Kidney capillary endothelial cell (primary cell): ENCODE measurements at places on chromosomes 3 and 15.

DNA sequence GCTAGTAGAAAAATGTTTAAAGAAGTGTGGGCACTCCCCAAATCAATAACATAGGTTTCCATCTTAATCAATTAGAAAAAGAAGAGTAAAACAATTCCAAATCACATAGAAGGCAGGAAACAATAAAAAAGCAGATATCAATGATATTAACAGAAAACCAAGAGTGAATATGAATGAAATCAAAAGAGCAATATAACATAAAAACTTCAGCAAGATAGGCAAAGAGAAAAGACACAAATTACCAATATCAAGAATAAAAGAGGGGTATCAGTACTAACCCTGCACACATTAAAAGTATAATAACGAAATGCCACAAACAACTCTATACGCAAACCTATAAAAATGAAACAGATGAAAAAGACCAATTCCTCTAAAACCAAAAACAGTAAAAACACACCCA, 19.6 kb downstream of the DMXL2 start:
- DNase-seq: no peak

- no peak for DNase-seq
Measured at GRCh38 chr15:51198701-51199232, 104.1 kb upstream of the TNFAIP8L3 start.

GRCh38 chr3:192005989-192006388, 545.0 kb downstream of the PYDC2 start:
- no peak for DNase-seq

- DNase-seq: no peak
Measured at GRCh38 chr3:142796823-142797222, 73.0 kb downstream of the TRPC1 start.

DNA sequence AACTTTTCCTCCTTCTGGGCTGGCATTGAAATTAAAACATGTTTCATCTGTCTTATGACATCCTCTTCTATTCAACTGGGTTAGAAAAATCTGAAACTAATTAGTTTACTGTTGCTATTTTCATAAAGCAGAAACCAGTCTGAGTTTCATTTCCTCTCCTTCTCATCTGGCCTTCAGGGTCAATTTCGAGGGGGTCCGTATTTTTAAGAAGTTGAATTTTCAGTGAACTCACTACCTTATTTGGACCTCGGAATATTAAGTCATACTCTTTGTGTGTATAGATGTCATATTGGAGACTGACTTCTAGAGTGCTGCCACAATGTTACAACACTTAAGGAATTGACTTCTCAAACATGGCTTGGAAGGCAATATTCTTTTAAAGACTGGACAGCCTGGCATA, 485.9 kb downstream of the SQOR start:
- DNase-seq: no peak

DNA sequence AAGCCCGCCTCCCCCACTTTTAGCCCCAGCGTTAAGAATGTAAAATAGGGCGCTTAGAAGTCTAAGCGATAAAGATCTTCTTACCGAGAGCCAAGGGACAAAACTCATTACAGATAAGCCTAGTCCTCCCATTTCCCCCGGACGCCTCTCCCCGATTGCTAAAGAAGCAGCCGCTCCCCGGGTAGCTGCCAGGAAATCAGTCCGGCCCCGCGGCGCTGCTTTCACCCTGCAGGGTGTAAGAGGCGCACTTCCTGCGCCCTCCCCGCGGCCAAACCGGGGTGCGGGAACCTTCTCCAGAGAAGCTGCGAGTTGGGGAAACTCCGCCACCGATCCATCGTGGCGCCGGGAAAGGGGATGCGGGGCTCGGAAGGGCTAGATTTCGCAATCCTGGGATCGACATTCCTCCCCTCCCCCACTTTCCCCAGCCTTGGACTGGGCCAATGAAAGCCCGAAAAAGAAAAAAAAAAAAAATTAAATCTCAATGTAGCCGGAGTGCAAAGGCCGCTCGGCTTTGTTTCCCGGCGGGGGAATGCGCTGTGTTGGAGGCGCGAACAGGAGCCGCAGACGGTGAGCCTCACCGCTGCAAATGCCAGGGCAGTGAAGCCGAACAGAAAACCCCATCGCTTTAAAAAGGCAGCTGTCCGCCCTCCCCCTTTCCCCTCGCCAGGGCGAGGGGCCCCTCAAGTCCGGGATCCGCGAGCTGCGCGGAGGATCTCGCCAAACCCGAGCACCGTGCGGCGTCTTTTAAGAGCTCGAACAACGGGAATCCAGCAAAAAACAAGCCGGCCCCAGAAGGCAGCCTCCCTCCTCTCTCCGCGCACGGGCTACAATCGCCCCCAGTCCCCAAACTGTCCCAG, 626 bp upstream of the PTPRG start:
- DNase-seq: peak; percentile 62

DNA sequence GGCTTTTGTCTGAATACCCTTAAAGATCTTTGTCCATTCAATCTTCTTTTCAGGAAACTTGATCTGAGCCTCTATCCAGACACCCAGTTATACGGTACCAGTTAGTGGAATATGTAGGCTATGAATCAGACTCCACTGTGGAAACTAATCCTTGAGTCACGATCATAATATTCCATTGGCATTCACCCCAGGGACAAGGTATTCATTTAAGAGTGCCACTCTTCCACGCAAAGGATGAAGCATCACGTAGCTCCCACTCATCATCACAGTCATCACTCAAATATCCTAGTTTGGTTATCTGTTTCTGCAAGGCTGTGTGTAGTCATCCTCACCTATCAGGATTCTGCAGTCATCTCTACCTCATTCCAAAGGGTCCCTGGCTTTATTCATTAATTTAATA, 85.6 kb downstream of the NEDD4 start:
- peak; percentile 97 for DNase-seq

DNA sequence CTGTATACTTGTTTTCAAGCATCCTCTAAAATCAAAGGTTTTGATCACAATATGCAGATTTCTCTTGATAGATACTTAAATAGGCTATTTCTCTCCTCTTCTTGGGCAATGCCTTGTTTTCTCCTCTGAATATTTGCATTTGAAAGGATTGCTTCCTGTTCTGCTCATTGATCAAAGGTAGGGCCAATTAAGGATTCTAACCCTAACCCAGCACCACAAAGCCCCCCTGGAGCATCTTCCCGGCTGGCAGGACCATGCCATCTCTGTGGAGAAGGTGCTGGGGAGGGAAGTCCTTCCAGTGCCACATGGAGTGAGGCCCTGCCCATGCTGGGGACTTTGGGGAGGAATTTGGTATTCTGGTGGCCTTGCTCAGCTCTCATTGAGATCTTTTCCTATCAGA, 11.3 kb upstream of the NIPA2 start:
- DNase-seq: no peak

GRCh38 chr15:83688201-83688600, 34.3 kb downstream of the ADAMTSL3 start:
- no peak for DNase-seq

DNA sequence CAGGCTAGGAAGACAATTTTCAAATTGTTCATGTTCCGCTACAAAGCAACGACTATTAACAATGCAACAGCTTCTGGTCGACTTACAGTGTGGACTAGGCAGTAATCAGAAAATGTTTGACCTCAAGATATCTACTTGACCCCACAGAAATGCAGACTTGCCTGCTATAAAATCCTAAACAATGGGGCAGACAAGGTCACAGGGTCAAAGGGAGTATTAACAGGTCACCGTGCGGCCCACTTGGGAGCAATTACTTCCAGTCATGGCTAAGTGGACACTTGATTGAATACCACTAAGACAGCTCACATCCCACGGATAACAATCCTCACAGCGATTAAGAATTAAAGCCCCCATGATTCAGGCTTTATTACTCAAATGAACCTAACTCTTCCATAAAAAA, 58.9 kb downstream of the FOXP1 start:
- DNase-seq: no peak

DNA sequence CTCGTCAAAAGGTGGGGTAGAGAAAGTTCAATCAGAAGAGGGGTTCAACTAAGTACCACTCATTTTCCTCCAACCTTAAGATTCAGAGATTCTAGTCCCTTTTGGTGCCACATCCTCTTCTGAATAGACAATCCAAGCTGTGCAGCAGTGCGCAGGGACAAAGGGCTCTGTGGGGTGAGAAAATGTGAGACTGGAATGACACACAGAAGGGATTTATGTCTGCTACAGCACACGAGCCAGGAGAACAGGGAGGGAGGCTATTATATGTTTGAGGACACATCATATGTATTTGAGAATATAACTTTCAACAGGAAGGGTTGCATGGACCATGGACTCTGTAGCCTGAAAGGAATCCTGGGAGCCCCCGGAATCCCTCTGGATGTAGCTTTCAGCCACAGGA, 33.0 kb downstream of the LSM3 start:
- no peak for DNase-seq

DNA sequence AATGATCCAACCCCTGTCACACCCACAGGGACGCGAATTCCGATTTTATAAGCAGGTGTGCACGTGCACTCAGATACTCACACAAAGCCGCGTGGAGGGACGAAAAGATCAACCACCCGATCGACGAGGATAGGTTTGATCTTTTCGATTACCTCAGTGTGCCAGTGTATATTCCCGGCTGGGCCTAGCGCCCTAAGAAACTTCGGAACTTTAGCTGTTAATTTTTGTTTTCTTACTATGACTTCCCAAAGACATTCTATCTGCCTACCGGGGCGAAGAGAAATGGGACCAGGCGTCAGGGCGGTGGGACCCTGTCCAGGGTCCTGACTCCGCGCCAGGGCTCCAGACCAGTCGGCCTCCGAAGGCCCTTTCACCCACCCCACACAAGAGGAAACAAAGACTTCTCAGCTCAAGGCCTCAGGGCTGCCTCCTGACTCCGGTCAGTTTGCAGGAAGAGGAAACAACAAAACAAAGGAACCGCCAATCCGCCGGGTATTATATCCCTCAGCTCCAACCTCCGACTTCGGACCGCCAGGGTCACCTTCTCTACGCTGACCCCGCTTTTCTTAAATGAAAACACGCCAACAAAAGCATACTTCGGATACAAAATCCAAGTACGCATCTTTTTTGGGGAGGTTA, 6.8 kb downstream of the ONECUT1 start:
- peak; percentile 52 for DNase-seq

DNA sequence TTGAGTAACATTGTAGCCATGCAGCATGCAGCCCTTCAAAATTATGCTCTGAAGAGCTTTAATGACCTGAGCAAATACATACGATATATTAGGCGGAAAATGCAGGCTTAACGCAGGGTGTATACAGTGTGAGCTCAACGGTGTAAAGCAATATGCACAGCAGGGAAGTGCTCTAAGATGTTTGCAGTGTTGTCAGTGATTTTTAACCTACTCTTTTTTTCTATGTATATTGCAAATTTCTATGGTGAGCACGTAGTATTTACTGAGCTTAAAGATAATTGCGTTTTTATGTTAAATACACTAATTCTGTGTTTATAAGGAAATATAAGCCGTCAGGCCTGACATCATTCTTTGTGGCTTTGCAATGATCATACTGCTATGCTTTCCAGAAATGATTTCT, 42.1 kb downstream of the DGKG start:
- DNase-seq: no peak

DNA sequence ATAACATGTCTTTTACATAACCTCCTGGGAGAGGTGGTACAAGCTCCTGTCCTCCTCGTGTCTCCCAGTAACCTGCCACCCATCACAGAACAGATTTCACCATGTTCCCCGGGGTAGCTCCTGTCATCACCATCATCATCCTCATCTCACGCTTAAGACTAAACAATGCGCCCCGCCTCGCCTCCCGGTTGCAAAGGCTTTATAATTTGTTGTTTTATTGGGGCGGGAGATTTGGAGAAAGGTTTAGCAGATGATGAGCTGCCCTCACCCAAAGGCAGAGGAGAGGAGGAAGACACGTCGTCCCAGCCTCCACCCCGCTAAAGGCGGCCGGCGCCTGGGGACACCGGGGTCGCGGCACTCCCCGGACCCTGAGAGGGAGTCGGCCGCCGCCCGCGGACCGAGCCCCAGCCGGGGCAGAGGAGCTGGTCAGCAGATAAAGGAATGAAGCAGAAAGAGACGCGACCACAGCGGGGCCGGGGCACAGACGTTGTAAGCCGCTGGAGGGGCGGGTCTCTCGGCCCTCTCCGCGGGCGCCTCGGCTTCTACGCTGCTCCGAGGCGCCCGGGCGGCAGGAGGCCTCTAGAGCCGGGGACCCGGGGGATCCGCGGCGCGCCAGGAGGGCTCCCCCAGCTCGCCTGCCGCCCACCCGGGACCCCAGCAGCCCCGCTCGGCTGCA, 589 bp downstream of the HERC1 start:
- DNase-seq: no peak

DNA sequence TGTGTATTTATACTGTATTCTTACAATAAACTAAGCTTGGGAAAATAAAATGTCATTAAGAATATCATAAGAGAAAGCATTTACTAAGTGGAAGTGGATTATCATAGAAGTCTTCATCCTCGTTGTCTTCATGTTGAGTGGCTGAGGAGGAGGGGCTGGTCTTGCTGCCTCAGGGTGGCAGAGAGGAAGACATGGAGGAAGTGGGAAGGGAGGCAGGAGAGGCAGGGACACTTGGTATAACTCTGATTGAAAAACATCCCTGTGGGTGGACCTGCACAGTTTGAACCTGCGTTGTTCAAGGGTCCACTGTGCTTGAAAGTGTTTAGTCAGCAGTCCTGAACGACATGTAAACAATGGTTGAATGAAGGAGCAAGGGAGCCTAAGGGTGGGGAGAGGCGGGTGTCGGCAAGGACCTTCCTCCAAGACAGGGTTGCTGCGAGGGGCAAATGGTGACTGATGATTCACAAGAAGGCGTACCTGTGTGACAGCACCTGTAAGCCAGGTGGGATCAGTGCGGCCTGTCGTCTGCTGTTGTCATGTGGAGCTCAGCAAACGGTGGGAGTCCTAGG, 103.8 kb upstream of the KLF13 start:
- DNase-seq: no peak

DNA sequence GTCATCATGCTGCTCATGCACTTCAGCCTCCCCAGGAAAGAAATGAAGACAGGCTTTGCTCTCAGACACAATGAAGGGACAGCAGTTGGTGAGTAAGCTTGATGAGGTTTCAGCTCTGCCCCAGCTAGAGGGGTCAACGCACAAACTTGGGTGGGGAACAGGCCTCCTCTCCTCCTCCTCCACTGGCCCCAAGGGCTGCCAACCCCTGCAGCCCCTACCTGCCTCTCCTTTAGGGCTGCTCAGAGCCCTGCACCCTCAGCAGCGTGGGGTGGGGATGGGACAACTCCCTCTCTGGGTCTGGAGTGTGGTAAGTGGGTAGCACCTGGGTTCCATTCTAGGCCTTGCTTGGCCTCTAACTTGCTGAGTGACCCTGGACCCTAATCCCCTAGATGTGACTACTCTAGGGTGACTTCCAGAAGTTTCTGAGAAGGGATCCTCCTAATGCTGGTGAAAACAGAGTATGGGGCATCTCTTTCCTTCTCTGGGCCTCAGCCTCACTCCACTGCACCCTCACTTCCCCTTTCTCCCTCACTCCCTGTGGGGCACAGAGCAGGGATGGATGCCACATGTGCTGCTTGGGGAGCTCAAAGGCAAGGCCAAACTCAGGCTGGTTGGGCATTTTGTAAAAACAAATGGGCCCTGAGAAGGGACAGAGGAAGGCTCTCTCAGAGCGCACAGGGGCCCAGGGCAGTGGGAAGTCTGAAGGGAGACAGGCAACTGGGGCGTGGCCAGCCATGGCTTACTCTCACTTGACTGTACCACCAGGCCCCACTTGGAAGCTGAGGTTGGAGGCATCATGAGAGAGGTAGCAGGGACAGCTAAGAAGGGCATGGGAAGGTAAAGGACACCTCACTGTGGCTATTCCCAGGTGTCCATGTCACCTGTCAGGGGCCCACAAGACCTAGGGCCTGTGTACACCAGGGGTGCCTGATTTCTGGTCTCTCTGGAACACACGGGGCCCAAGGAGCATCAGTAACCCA, 64.0 kb downstream of the SYNM start:
- no peak for DNase-seq
